RPMI8226 (cell line): ENCODE measurements at places on chromosomes 6 and 20.
A peak's percentile ranks its signal among the peaks of the same experiment; 100 is the strongest.

- DNase-seq = peak; percentile 9
Measured at GRCh38 chr6:165889636-165890403, 226.8 kb upstream of the PDE10A start.

GRCh38 chr20:35939264-35939663 lies 15.0 kb downstream of the SCAND1 start:
- no peak for DNase-seq

GRCh38 chr6:163955756-163956155 lies 541.2 kb downstream of the QKI start:
- DNase-seq = no peak

GRCh38 chr6:125819535-125820326 lies 29.0 kb downstream of the NCOA7 start:
- DNase-seq = no peak

- no peak for DNase-seq
Measured at GRCh38 chr6:32803416-32803815, 13.4 kb downstream of the HLA-DOB start.

DNA sequence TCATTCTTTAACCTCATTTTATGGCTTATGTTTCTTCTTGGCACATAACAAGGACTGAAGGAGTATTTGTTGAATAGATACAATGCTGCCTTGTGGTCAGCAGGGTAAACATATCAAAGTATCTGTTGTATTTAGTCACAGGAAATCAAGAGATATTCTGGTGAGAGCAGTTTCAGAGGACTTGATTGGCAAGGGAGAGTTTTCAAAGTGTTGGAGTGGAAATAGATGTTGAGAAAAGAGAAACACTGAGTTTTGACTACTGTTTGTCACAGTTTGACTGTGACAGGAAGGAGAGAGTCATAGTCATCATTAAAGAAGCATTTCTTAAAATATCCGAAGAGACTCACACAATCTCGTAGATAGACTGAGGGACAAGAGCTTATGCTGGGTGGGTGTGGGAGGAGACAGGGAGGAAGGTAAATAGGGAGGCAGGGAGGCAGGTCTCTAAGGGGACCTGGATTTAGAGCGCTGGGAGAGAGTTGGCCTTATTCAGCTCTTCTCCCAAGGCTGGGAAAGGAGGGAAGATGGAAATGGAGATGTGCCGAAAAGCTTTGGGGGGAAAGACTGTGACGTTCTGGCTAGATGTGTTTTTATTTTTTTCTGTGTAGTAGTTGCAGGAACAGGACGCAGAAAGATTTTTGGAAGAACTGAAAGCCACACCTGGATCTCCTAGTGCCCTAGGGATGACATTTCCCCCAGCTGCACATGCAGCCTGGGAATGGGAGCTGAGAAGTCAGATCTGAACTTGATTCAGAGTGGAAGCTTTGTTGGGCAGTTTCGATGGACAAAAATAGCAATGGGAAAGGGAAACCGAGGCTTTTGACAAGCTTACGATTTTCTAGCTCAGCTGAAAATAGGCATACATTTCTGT lies 65.0 kb upstream of the IFNGR1 start:
- no peak for DNase-seq

DNA sequence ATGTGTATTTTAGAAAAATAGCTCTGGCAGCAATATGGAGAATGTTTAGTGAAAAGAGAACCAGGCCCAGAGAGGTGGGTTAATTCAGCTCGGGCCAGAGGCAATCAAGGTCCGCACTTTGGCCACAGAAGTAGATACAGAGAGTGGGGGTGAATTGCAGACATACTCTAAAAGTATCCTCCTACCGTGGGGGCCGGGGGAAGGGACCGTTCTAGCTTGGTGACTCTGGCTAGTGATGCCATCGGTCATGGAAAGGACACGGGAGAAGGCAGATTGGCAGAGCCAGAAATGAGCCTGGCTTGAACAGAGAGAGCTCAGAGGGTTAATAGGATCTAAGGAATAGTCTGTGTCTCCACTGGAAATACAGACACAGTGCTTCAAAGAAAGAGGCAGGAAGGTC lies 173.1 kb downstream of the MTHFD1L start:
- DNase-seq = no peak

DNA sequence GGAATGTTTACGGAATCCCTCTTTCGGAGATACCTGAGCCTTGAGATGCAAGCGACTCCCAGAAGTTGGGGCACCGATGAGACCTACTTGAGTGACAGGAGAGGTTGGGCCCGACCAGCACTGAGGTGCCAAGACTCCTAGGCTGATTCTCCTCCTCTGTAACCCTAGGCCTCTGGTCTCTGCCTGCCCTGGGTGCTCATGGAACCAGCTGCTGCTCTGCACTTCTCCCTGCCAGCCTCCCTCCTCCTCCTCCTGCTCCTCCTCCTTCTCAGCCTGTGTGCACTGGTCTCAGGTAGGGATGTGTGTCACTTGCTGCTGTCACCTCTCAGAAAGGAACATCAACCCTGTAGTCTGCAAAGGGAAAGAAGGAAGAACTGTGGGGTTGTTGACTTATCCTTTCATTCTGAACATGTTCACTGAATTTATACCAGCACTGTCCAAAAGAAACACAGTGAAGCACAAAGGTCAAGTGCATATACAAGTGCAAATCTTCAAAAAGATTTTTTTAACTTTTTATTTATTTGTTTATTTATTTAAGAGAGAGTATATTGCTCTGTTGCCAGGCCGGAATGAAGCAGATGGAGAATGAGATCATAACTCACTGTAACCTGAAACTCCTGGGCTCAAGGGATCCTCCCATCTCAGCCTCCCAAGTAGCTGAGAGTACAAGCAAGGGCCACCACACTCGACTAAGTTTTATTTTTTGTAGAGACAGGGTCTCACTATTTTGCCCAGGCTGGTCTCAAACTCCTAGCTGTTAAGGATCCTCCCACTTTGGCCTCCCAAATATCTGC lies 913 bp downstream of the BTN2A2 start:
- DNase-seq = peak; percentile 74

- DNase-seq = no peak
Measured at GRCh38 chr20:33351696-33352095, 49.6 kb downstream of the CDK5RAP1 start.

- no peak for DNase-seq
Measured at GRCh38 chr20:4867051-4867450, 134.3 kb downstream of the SLC23A2 start.

DNA sequence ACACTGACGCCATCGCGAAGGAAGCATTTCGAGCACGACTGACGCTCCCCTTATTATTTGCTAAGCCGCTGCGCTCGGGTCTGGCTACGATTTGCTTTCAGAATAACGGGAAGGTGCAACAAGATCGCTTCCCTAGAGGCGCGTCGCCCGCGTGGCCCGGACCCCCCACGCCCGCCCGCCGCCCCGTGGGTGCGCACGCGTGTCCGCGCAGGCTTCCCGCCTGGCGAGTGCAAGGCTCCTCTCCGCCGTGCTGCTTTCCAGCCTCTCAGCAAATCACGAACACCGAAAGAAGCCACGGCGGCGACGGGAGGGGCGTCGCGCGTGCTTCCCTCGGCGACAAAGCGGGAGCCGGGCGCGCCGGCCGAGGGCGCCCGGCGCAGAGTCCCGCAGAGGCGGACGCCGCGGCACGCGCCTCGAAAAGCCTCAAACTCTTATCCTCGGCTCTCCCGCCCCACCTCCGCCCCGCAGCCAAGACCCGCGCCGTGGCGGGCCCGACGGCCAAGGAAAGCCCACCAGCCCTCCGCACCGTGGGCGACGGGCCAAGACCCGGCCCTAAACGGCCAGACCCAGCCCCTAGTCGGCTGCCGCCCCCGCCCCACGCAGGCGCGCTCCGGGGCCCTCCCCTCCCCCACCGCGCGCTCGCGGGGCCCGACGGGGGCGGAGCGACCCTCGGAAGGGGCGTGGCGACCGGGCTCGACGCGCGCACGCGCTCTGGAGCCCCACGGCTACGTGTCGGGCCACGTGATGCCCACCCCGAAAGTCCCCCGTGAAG lies 987 bp upstream of the QKI start:
- DNase-seq = peak; percentile 89

DNA sequence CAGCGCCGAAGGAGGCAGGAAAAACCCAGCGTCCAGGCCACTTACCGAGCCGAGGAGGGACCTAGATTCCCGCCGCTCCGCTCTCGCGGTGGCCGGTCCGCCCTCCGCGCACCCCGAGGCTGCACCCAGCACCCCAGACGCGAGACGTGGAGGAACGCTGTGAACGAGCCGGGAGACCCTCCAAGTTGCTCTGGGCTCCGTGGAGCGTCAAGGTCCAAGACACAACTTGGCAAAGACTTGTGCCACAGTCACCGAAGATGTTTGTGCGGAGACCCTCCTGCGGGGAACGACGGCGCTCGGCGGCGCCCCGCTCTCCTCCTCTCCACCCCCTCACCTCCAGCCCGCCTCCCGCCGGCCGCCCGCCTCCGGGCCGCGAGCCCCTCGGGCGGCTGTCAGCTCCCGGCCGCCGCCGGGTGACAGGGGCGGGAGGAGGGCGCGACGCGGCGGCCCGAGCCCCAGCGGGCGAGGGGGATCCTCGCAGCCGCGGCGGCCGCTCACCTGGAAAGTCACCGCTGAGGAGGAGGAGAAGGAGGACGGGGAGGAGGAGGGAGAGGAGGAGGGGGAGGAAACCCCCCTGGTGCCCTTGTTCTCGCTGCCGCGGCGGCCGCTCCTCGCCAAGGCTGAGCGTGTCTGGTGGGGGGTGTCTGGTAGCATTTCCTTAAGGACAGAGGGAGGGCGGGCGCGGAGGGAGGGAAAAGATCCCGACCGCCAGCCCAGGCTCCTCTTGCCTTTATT lies 637 bp upstream of the HIVEP2 start:
- peak; percentile 51 for DNase-seq

DNA sequence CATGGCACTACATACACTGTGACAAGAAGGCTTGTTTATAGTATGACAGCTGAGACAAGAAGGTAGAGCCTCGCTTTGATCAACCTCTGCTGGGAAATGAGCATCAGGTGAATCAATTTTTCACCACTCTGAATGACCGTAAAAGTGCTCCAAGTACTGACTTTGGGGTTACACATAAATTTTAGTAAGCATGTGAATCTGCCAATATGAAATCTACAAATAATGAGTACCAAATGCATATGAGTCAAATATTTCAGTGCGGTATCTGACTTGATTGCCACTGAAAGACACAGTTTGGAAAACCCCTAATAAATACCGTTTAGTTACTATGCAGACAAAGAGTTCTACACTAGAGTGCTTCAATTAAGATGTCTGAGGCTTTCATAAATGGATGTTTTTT lies 77.8 kb downstream of the ATG5 start:
- DNase-seq = no peak

DNA sequence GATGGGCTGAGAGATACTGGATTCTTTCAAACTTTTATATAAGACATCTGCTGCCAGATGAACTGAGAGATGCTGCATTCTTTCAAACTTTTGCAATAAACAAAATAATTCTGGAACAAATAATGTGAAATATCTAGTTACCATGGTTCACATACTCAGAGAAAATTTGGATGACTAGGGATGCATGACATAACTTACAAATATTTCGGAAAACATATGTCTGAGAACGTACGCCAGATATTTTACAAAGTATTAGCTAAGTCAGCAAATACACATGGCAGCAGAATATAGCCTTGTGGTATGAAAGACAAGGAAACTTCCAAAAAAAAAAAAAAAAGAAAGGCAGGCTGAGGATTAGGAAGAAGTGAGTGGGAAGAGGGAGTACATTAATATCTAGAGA lies 113.3 kb upstream of the TRAF3IP2 start:
- no peak for DNase-seq

GRCh38 chr6:189676-190075 lies 102.6 kb upstream of the DUSP22 start:
- no peak for DNase-seq

- no peak for DNase-seq
Measured at GRCh38 chr6:5462856-5463255, 201.5 kb downstream of the FARS2 start.

- no peak for DNase-seq
Measured at GRCh38 chr6:132812255-132812732, 2.1 kb upstream of the RPS12 start.

DNA sequence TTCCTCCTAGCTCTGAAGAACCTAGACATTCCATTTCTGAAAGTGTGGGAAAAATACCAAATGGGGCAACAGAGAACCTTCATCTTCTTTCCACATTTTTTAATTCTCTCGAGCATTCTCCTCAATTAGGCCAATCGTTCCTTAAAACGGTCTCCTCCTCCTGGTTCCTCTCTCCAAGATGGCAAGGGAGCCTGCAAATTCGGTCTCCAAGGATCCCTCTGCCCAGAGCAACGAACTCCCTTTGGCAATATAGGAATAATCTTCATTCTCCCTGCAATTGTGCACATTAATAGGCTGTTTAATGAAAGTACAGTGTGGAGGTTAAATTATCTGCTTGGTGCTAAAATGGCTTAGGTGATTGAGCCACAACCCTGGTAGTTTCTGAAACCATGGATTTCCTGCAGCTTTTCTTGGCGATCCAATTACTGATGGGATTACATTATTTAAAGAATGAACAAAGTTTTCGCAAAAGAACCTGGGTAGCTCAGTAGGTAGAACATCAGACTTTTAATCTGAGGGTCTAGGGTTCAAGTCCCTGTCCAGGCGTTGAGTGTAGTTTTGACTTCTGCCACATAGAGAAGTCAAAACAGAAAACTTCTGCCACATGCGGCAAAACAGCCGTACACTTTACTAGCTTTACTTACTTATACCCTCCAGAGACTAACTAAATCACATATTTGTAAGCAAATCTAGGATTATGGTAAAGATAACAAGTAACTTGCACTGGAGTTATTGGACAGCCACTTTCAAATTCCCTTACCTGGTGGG lies 102.9 kb upstream of the ZNF184 start:
- peak; percentile 69 for DNase-seq

DNA sequence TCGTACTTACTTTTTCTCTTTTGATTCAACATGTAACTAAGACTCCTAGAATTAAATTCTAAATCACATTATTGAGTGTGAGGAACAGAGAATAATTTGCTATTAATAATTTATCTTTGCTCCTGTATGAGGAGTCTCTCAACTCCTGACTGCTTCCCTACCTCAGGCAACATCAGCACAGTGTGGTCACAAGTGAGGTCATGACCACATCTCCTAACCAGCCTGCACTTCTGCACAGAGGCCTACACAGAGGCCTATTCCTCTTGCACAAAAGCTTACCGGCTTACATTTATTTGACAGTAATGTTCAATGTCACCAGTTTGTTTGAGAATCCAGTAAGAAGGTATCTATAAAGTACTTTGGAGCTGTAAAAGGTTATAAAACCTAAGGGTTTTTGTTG lies 637.4 kb upstream of the MARCKS start:
- DNase-seq = no peak

DNA sequence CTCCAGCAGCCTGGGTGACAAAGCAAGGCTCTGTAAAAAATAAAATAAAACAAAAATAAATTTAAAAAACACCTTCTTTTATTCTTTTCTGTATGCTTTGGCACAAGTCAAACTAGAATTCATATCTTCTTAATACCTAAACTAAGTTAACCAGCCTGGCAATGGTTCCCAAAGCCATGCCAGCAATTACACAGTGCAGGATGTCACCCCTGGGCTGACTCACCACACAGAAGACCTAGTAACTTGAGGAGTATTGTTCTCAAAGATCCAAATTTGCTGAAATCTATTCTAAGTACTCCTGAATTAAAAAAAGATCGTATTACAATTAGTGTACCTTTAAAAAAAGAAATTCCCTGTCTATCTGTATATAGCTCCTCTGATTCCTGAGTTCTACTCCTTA lies 162.7 kb upstream of the SGK1 start:
- no peak for DNase-seq

- DNase-seq = no peak
Measured at GRCh38 chr6:127185437-127185995, 67.0 kb downstream of the RSPO3 start.

- DNase-seq = peak; percentile 10
Measured at GRCh38 chr6:152117156-152118133, 310.0 kb downstream of the ESR1 start.
